GM23338 (cell line): ENCODE measurements at places on chromosomes 1 and 21. TPM values are rescaled to one million over a fixed set of nuclear protein-coding genes. Genes with fewer than 3 reads are reported as not detected.

GRCh38 chr1:197775282-197776262 is at the start of gene DENND1B:
TSS of gene DENND1B (minus strand) at chr1:197775480. CDS start at chr1:197775155, 325 bp downstream.
- peak; percentile 89 for DNase-seq

GRCh38 chr1:19635646-19636045 is 8.5 kb upstream of the NBL1 start:
- DNase-seq = no peak

C1orf185 gene
- not detected in 2 replicates for polyA plus RNA-seq

DNA sequence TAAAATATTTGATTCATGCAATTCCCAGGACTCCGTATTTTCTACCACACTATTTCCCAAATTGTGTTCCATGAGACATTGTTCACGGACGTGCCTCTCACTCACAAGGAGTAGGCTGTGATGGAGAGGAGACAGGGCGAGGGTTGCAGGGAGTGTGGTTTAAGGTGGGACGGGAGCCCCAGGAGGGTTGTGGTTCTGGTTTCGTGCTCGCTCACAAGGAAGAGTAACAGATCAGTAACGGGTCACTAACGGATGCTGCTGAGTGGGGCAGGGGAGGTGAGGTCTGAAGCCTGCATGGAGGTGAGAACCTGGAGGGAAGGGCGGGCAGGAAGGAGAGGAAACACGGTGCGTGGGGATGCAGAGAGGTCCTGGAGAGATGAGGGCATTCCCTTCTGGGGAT is 28.8 kb downstream of the TFF3 start:
- DNase-seq = no peak

NMNAT2 gene
- 3.6 and 3.8 TPM in 2 replicates for polyA plus RNA-seq
